ENCODE measurements at places on chromosomes 2 and 18. TPM values are rescaled to one million over a fixed set of nuclear protein-coding genes. Genes with fewer than 3 reads are reported as not detected.

Gene SERPINB3
- not detected for total RNA-seq

Gene TLX2
- total RNA-seq: under 0.01 TPM

GRCh38 chr18:59672235-59672711, 24.9 kb downstream of the CCBE1 start:
- no peak overlapping the region for H3K4me3 ChIP-seq
- no peak for DNase-seq
- H3K27ac ChIP-seq: no peak overlapping the region
- H3K4me1 ChIP-seq: peaks cover 11% of the 10 kb centered on the region
- no peaks in the 10 kb centered on the region for H3K36me3 ChIP-seq
- no peaks in the 10 kb centered on the region for H3K27me3 ChIP-seq

Gene KCNK3
- total RNA-seq: not detected

DNA sequence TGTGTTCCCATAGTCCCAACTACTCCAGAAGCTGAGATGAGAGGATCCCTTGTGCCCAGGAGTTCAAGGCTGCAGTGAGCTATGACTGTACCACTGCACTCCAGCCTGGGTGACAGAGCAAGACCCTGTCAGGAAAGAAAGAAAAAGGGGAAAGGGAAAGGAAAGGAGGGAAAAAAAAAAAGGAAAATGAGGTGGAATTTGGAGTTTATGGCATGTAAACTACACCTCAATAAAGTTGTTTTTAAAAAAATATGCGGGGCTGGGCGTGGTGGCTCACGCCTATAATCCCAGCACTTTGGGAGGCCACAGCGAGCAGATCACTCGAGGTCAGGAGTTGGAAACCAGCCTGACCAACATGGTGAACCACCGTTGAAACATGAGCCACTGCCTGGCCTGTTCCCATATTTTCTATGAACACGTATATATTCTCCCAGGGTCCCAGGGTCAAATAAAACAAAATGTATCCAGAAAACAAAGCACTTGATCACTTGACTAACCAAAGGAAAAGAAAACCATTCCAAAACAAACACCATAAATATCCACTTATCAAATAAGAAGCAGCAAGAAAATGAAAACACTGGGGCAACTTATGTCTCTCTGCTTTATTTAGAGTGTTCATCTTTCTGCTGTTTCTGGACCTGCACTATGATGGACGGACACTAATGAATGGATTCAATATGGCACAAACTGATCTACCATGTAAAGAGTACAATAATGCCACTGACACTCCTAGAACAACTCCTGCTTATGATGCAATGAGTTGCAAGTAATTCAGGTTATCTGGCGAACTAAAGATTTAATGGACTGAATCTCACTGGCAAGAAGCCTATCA, 56.8 kb downstream of the ASXL2 start:
- no peaks in the 10 kb centered on the region for H3K36me3 ChIP-seq
- no peaks in the 10 kb centered on the region for H3K27me3 ChIP-seq
- no peak overlapping the region for H3K27ac ChIP-seq
- DNase-seq: peak; percentile 67
- no peak overlapping the region for H3K4me3 ChIP-seq

- no peaks in the 10 kb centered on the region for H3K36me3 ChIP-seq
- peak overlapping the region; percentile 35 for H3K27ac ChIP-seq
- DNase-seq: no peak
- H3K27me3 ChIP-seq: no peaks in the 10 kb centered on the region
- no peak overlapping the region for H3K4me3 ChIP-seq
Measured at GRCh38 chr2:144143294-144144151, 376.4 kb downstream of the ZEB2 start.

Gene MYCN
- not detected for total RNA-seq

Gene AQP12A
- total RNA-seq: not detected

DNA sequence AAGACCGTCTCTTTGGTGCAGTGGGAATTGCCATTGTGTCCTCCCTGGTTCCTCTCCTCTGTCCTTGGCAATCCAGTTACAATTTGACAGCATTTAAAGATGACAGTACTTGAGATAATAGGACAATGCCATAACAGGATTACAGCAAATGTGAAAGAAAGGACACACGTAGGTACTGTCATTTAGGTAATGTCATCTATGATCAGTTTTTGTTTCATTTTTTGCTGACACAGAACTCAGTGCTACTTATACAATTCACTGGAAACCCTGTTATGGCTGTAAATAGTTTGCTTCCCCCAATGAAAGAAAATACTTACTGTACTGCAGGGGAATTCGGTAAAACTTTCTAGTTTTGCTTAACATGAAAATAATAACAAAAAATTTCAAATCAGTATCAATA, 65.2 kb downstream of the BCL11A start:
- peaks cover 7% of the 10 kb centered on the region for H3K4me1 ChIP-seq
- no peak overlapping the region for H3K27ac ChIP-seq
- no peak for DNase-seq
- H3K4me3 ChIP-seq: no peak overlapping the region

GRCh38 chr2:207318181-207318628, 152.5 kb upstream of the KLF7 start:
- no peak overlapping the region for H3K4me3 ChIP-seq
- peaks cover 10% of the 10 kb centered on the region for H3K4me1 ChIP-seq
- H3K27me3 ChIP-seq: no peaks in the 10 kb centered on the region
- no peak for DNase-seq
- H3K27ac ChIP-seq: no peak overlapping the region

DNA sequence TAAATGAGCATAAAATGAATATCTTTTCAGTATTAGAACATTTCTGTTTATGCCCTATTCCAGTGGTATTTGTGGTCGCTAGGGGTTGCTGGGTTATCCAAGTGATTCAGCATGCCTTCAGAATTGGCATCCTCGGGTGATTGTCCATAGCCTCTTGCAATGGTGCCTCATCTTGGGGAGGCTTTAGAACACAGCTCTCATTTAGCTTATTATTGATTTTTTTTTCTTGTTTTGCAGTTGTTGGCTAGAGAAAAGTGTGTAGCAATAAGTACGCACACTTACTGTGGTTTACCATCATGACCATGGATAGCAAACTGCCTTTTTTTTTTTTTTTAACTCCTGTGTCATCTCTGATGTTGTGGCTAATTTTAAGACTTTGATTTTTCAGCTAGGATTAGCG, 33.6 kb downstream of the PLEKHA3 start:
- no peak overlapping the region for H3K4me3 ChIP-seq
- H3K27me3 ChIP-seq: no peaks in the 10 kb centered on the region
- H3K4me1 ChIP-seq: peaks cover 26% of the 10 kb centered on the region

Gene IL36B
- total RNA-seq: not detected

- H3K27me3 ChIP-seq: no peaks in the 10 kb centered on the region
- H3K4me1 ChIP-seq: peaks cover 37% of the 10 kb centered on the region
- no peak for DNase-seq
- H3K36me3 ChIP-seq: no peaks in the 10 kb centered on the region
- no peak overlapping the region for H3K27ac ChIP-seq
Measured at GRCh38 chr2:149737896-149738295, 150.3 kb upstream of the MMADHC start.

Gene SDC1
- total RNA-seq: 11.8 TPM

DNA sequence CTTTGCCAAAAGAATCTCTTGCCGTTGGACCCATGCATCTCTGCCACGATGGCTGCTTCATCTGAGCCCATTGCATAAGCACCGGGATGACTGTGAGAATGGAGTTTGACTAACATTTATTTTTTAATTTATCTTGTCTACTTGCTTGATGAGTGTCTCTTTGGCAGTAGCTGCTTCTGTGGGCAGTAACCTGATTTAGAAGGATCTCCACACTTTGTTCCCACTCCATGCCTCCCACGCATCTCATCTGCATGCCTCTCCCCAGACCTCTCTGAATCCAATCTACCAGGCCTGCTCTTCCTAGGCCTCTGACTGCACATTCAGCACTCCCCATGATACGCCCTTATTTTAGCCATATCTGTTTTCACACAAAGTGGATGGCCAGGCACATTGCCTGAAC, 23.7 kb upstream of the TMX3 start:
- no peak overlapping the region for H3K4me3 ChIP-seq
- H3K4me1 ChIP-seq: peaks cover 17% of the 10 kb centered on the region
- H3K36me3 ChIP-seq: no peaks in the 10 kb centered on the region
- peak; percentile 27 for DNase-seq

GRCh38 chr18:80193701-80194100, 53.6 kb downstream of the PARD6G start:
- H3K4me3 ChIP-seq: no peak overlapping the region
- H3K27ac ChIP-seq: no peak overlapping the region
- H3K27me3 ChIP-seq: peaks cover 18% of the 10 kb centered on the region
- H3K36me3 ChIP-seq: no peaks in the 10 kb centered on the region
- DNase-seq: no peak

Gene FEV
- not detected for total RNA-seq

- no peak for DNase-seq
- H3K27me3 ChIP-seq: no peaks in the 10 kb centered on the region
- peaks cover 25% of the 10 kb centered on the region for H3K4me1 ChIP-seq
- H3K36me3 ChIP-seq: no peaks in the 10 kb centered on the region
- H3K4me3 ChIP-seq: no peak overlapping the region
- H3K27ac ChIP-seq: no peak overlapping the region
Measured at GRCh38 chr18:60021556-60021955, 121.8 kb downstream of the PMAIP1 start.

GRCh38 chr2:237698358-237698694, 70.9 kb downstream of the LRRFIP1 start:
- no peak overlapping the region for H3K4me3 ChIP-seq
- no peak for DNase-seq
- no peak overlapping the region for H3K27ac ChIP-seq
- peaks cover 65% of the 10 kb centered on the region for H3K4me1 ChIP-seq

Data from osteoblast (primary cell).